OCI-LY7 (cell line): ENCODE measurements at places on chromosomes 11 and 22.
A peak's percentile ranks its signal among the peaks of the same experiment; 100 is the strongest.

DNA sequence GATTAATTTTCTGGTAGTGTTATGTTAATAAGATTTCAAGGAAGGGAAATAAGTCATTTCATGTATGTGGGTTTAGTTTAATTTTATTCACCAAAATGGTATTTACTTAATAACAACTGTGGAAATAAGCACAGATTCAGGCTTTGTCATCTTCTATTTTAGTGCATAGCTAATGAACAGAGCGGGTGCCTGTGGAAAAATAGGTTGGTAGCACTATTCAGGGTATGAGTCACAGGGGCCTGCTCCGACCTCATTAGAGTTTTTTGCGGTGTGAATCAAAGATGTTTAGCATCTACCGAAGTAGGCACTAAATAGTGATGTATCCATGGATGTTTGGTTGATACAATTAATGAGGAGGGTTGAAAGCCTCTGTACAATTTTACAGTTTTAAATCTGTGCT, 78.2 kb downstream of the FAT3 start:
- no peak for DNase-seq

GRCh38 chr11:63716046-63716445, 34.7 kb downstream of the RTN3 start:
- no peak for DNase-seq

DNA sequence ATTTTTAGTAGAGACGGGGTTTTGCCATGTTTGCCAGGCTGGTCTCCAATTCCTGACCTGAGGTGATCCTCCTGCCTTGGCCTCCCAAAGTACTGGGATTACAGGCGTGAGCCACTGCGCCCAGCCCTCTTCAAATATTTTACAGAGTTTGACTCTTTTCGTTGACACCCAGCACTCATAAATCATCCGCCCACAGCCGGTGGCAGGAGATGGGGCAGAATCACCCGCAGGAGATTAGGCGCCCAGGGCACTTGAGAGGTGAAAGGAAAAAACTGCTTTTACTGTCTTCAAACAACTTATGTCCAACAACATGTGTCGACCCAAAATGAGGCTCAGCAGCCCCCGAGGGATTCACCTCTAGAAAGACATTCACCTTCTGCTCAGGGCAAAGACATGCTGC, 56.9 kb downstream of the OSBP2 start:
- DNase-seq, result no peak

DNA sequence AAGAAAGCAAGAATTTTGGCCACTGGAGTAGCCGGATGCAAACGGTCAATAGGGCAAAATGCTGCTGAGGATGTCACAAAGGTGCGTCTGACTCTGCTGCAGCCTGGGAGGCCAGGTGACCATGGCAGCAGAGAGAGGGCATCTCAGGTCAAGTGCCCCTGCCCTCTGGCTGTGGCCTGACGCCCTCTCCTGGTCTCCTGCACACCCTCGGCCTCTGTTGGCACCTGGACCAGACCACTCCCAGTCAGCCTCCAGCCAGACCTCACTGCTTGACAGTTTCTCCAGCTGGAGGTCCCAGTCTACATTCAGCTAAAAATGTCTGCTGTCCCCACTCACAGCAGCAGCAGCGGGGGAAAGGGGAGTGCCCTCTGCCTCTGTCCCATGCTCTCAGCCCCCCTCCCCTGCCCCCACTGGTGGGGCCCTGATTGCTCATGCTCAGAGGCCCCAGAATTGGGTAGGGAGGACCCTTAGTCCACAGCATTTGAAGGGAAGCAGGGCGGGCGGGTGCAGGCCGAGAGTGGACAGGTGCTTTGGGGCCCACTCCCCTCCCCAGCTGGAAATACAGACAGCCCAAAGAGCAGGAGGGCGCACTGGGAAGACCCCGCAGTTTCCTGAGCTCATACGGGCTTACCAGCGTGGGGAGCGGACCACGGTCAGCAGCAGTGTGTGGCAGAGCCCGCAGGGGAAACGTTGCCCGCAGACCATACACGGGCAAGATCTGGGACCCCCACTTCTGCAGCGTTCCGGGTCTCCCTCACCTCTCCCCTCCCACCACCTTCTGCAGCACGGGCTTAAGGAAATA, 1.6 kb upstream of the BRSK2 start:
- DNase-seq, result no peak

DNA sequence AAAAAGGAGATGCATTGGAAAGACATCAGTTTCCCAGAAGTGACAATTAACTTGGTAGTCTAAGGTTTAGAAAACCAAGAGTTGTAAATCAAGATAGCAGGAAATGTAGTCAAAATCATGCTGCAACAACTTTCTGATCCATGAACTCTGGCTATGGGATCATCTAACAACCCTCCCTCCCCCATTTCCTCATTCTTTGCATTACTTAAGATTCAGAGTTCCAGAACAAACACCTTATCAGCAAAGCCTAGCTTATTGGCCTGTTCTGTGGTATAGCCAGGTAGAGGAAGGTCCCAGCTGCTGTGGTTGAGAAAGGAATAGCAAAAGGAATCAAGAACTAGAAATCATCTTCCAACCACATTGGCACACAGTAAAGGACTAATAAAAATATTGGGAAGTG, 651.1 kb downstream of the METTL15 start:
- no peak for DNase-seq

DNA sequence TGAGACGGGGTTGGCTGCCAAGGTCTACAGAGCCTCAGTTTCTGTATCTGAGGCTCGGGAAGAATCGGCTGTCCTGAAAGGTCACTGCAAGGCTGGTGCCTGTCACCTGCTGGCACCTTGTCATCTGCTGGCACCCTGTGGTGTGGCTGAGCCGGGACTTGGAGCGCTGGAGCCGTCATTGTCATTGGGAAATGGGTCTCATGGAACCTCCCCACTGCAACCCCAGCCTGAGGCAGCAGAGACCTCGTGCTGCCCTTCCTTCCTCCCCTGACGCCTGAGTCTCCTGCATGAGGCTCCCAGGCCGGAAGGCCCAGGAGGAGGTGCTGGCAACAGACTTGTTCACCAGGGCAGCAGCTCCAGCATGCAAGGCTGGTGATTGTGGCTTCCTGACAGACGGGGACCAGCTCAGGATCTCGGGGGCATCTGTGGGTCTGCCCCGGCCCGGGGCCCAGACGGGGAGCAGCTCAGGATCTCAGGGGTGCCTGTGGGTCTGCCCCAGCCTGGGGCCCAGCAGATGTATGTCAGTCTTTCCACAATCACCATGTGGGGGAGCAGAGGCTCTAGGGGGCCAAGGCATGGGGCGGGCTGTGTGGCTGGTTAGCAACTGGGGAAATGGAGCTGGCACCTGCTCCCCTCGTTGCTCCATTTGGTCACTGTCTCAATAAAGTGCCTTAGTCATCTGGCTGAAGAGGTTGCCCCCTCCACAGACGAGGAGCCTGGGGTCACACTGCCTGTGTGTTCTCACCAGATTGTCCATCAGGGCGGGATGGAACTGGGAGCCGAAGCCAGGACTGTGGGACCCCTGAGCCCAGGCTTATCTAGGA, 668.7 kb downstream of the BRD1 start:
- DNase-seq, result no peak

DNA sequence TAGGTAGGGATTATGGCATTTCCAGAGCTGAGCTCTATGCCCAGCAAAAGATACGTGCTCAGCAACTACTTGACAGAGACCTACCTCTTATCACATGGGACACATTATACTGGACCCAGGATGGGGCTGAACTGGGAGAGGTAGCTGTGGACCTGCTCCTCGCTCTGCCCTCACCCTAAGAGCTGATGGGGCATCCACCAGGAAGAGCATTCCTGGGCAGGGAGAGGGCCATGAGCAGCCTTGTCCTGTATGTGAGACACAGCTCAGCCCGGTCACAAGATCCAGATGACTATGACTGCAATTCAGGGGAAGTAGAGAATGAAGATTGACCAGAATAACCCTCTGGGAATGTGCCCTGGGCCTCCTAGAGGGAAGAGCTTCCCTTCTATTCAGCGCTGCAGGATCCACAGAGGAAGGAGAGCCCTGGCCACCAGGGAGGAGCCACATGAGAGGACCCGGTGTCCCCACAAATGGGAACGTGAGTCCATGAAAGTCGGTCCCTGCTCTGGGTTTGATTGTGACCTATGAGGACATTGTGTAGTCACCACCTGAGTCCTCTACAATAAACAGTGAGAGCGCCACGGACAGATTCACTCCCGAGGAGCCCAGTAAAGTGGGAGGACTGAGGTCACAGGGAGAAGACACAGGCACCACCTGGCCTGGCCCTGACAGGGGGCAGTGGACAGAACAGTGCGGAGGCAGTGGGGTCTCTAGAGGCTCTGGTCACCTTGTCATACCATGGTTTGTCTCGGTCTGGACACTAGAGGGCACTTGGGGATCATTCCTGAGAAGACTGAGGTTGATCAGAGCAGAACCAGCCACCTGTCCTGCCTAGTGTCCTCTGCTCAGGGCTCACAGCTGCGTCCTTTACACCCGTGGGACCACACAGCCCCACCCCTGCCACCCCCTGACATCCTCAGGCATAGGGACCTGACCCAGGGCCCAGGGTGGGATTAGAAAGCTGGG, 99.5 kb downstream of the ZNF280B start:
- DNase-seq, result peak; percentile 87

DNA sequence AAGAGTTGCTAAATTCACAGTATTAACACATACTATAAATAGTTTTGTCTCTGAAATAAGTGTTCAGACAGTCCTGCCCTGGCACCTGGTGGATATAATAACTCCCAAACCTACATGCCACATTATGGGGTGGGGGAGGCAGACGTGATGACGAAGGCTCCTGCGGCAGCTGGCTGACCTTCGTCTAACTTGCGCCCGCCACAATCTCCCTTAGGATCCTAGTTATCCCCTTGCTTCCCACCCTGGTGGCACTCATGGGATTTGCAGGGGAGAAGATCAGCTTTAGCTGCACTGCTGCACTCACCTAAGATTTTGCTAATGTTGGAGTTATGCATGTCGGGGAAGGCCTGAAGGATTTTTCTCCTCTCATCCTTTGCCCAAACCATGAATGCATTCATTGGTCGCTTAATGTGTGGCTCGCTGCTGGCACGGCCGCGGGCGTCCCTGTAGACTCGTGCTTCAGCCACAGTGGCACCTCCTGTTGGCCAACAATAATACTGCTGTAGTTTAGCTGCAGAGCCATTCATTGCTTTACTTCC, 367.6 kb downstream of the SOX6 start:
- DNase-seq, result no peak

DNA sequence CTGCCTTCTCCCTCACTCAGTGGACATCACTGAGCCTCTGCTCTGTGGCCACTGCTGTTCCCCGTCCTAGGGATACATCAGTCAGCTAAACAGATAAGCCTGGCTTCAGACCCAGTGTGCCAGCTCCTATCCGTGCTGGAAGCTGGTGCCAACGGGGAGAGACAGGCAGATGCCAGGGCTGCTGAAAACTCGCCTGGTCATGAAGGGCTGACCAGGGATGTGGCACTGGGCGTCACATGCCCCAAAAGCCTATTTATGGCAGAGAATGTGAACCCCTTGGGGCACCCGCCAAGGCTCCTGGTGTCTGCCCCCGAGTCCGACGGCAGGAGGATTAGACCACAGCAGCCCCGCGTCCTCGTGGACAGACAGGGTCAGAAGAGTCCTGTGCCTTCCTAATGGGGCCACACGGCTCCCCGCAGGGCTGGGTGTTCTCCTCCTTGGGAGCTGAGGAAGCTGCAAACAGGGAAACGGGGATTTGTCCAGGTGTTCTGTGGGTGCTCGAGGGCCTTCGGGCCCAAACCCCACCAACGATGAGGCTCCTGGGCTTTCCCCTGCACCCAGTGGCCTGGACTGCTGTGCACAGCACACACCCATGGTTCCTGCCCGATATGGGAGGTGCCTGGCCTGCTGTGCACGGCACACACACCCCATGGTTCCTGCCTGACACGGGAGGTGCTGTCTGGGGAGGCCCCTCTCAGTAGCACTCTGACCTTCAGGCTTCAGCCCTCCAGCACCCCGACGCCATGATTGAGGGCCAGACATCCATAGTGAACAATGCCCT, 19.9 kb downstream of the ANO1 start:
- DNase-seq, result no peak

DNA sequence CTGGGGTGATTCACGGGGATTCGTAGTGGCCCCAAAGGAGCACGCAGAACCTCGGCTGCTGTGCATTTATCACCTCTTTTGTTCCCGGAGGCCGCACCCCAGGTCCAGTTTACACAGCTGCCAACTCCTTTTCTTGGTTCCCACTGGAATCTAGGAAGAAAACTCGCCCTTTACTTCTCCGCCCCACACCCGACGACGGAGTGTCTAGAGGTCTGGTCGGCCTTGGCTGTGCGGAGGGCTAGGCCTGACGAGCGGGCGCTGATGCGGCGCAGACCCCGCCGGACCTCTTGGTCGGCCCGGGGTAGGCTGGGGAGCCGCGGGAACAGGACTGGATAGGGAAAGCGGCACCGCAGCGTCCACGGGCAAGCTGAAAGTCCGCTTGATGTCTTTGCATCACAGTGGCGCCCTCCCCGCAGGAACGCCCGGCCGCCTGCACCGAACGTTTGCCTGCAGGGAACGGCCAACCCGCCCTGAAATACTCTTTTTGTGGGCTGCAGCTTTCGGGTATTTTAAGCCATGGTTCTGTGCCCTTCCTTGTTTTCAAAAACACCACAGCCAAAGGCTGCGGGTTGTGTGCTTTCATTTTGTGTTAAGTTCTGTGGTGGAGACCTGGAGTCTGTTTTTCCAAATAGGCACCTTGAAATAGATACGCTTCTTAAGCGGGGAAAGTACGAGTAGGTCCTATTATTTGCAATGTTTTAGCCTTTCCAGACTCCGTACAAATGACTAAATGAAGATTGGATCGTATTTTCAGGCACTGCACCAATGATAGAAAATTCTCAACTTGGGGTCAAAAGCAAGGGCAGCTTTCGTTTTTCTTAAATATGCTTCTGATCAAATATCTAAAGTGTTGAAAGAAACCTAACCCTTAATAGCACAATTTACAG, 829 bp upstream of the ZBED5 start:
- DNase-seq, result peak; percentile 56

GRCh38 chr11:118939953-118940598, 14.3 kb upstream of the BCL9L start:
- DNase-seq, result peak; percentile 61

GRCh38 chr22:20002128-20002527, 14.5 kb downstream of the ARVCF start:
- no peak for DNase-seq

GRCh38 chr11:8593455-8593854, 573 bp downstream of the STK33 start:
- no peak for DNase-seq

GRCh38 chr11:64256300-64256699, 5.0 kb downstream of the PLCB3 start:
- DNase-seq, result no peak

DNA sequence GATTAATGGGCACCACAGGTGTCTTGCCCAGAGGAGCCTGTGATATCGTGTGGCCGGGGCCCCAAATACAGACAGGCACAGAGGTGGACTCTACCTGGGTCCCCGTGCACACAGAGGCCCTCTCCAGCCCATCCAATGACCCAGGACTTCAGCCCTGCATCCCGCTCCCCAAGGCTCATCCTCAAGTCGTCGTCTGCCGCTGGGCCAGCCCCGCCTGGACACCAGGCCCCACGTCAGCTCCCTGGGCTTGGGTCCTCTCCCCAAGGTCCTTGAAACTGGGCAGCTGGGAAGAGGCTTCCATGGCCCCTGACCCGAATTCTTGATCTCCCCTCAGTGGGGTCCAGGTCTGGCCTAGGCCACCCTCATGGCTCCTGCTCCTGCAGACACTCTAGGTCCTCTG, 20.2 kb downstream of the SHISAL1 start:
- no peak for DNase-seq
